ENCODE measurements at places on chromosomes 3 and 15. TPM values are rescaled to one million over a fixed set of nuclear protein-coding genes. Genes with fewer than 3 reads are reported as not detected.

GRCh38 chr15:79779746-79780145, 117.1 kb downstream of the MTHFS start:
- no peak for DNase-seq

- no peak for DNase-seq
These were observed 6.3 kb downstream of the PIGZ start for GRCh38 chr3:196962108-196962929.

- DNase-seq, result no peak
These were observed 177.8 kb upstream of the PROK2 start for GRCh38 chr3:71962561-71963240.

The HDAC11 gene
- total RNA-seq, result 39.8 TPM

DNA sequence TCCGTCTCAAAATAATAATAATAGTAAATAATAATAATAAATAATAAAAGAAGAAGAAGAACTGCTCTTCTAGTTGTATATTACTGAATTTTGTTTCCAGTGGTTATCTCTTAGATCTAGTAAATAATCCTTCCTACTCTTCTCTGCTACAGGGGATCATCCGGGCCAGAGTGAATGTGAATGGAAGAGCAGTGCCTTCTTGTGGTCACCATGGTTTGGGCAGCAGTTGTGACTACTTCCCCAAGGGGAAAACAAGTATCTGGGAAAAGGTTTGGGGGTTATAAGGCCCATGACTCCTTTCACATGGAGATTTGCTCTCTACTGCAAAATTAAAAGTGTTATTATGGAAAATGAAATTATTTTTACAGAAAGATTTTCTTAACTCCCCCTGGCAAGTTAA, 5.5 kb upstream of the OR5K1 start:
- DNase-seq, result no peak

Data from left ventricle myocardium superior (tissue), 1 donor.